ENCODE measurements at places on chromosomes 4 and X.

DNA sequence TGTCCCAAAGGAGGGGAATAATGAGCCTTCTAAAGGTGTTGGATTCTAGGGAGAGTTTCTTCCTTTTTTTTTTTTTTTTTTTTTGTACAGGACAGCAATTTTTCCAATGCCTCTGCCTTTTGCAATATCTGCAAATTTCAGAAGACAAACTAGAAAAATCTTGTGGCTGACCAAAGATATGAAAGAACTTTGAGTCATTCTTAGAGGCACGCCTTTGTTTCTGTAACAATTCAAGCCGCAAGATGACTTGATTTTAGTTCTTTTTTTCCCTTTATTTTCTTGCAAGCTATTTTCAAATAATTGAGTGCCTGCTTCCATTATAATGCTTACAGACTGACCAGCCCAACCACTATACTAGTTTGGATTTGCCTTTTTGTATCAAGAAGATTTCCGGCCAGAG, 47.6 kb upstream of the UXT start:
- DNase-seq = no peak

- DNase-seq = no peak
These were observed 193.0 kb upstream of the C1QTNF7 start for GRCh38 chr4:15234856-15235126.

- DNase-seq = no peak
These were observed 14.3 kb downstream of the TEC start for GRCh38 chr4:48255072-48255958.

DNA sequence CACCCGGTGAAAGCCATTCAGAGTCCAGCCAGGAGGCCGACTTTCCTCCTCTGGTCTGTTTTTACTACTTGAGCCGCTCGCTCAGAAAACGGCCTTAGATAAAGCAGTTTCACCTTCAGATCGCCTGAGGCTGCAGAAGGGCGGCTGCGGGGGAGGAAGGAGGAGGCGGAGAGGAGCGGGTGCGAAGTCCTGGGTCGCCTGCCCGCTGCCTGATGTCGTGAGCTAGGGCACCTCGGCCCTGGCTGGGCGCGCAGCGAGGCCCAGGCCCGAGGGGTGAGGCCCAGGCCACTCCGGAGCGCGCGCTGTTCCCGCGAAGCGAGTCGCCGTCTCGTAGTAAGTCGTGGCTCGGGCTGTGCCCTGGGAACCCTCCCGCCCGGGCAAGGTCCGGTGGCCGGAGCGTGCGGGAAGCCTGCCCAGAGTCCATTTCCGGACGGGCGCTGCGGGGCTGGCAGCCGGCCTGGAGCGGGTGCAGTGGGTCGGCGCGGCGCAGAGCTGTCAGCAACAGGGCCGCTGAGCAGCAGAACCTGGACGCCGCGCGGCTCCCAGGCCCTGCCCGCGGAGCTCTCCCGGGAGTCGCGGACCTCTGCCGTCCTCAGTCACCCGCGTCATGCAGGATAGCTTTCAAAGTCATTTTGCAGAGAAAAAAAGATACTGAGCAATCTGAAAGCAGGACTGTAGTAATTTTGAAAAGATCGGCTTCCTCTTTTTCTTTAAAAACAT, 18.6 kb downstream of the TRIM2 start:
- DNase-seq = no peak

DNA sequence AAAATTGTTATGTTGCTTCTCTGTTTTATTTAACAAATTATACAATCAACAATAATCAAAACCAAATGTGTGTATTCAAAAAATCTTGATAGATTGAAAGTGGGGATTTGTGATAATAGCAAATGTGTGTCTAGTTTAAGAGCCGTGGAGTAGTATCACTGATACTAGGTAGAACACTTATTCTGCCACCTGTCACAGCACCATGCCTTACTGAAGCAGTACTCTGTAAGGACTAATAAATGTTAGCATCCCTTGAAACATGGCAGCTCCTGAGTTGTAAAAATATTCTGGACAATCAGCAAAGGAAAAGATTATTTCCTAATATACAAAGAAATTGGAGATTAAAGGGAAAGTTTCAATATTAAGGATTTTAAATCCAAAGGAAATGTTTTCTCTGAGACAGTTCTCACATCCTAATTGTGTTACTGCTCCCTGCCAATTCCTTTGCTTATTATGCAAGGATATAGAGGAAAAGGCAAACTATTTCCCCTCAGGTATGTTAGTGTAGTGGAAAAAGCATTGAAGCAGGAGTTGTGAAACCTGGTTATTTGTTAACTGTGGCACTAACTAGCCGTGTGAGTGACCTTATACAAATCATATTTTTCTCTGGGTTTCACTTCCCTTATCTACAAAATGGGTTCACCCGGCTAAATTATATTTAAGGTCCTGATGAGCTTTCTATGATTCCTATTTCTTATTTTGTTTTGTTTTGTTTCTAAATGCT, 303.1 kb downstream of the ARHGAP24 start:
- DNase-seq = no peak

GRCh38 chr4:71830497-71831190, 46.8 kb upstream of the GC start:
- no peak for DNase-seq

GRCh38 chr4:82811838-82812341, 13.3 kb upstream of the SCD5 start:
- no peak for DNase-seq

- no peak for DNase-seq
These were observed 13.1 kb upstream of the GPM6B start for GRCh38 chrX:13829983-13830382.

GRCh38 chrX:112967903-112968302, 127.3 kb upstream of the AMOT start:
- DNase-seq = no peak

- no peak for DNase-seq
These were observed 74.3 kb downstream of the NPNT start for GRCh38 chr4:105969575-105969974.

GRCh38 chr4:54793856-54794422, 136.2 kb downstream of the KIT start:
- no peak for DNase-seq

DNA sequence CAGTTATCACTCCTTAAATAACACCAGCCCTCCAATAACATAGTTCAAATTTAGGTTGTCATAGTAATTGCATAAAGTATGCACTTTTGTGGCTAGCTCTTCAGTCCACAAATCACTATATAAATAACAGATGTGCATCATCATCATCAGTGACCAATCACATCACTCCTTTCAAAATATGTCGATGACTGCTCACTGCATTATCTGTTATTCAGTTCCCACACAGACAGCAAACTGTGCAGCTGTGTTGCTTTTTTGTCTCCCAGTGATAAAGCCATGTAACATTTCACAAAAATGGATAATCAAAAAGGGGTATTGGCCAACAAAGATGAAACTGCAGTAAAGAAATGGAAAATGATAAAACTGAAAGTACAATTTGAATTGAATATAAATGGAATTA, 205.4 kb downstream of the DCLK2 start:
- DNase-seq = no peak

- no peak for DNase-seq
These were observed at the start of gene SPATA18 for GRCh38 chr4:52051213-52051614. SPATA18 (plus strand) TSS chr4:52051304; CDS start chr4:52051705, 401 bp downstream.

DNA sequence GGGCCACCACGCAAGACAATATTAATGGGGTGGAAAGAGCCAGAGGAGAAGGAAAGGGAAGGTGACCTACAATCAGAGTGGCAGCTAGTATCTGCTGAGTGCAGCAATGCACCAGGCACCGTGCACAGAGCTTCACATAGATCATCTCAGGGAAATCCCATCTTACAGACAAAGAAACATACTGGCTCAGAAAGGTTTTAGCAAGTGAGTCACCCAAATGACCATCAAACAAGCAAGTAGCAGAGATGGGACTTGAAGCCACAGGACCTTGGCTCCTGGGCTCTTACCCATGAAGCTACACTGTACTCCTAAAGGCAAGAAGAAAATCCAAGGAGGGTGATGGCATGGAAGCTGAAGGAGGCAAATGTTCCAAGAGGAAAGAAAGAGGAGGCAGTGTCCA, 6.8 kb downstream of the ANXA5 start:
- no peak for DNase-seq

DNA sequence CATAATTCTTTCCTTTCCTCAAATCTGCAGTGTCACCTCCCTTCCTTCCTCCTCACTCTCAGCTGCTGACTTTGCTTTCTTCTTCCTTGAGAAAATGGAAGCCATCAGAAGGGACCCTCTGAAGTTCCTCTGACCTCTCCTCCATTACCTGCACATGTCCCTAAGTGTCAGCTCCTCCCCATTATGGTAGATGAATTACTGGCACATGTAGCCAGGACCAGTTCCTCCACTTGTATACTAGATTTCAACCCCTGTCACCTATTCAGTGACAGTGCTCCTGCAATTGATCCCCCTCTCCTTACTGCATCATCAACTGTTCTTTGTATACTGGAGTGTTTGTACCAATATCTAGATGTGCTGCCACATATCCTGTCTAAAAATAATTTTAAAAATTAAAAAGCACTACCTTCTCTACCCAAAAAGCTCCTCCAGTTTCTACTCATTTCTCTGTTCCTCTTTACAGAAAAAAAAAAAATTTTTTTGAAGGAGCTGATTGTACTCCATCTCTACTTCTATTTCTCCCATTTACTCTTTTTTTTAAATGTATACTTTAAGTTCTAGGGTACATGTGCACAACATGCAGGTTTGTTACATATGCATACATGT, 78.6 kb downstream of the CLCN5 start:
- no peak for DNase-seq

- DNase-seq = no peak
These were observed 1.6 kb downstream of the SEPTIN11 start for GRCh38 chr4:76950956-76951671.

DNA sequence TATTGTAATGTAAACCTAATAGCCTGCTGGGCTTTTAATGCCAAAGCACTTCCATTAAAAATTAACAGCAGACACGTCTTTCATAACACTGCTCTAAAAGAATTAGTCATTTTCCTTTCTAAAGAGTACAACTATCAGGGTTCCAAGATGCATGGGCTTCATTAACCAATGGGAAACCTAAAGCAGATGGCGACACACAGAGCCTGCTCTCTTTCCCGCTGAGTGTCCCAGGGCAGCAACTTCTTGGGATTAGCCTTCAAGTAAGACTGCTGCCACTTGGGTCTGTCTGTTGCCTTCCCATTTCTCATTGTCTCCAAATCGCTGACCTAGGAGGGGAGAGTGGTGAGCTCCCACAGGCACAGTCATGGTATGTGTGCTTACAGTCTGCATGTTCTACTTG, 14.0 kb upstream of the PHKA2 start:
- DNase-seq = no peak

DNA sequence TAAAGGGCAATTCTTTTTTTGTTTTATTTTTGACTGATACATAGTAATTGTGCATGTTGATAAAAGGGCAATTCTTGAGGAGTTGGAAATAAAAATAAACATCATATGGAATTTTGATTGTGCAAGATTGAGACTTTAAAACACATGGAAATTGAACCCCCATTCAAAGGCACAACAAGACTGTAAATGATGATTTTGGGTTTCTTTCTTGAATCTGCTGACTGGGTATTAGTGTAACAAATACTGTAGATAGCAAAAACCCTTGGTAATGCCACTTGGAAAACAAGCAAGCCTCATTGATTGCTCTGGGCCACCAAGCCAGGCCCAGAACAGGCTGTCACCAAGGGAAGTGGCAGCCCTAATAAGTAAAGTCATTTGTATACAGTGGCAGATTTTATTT, 73.0 kb upstream of the ANXA3 start:
- DNase-seq = no peak

DNA sequence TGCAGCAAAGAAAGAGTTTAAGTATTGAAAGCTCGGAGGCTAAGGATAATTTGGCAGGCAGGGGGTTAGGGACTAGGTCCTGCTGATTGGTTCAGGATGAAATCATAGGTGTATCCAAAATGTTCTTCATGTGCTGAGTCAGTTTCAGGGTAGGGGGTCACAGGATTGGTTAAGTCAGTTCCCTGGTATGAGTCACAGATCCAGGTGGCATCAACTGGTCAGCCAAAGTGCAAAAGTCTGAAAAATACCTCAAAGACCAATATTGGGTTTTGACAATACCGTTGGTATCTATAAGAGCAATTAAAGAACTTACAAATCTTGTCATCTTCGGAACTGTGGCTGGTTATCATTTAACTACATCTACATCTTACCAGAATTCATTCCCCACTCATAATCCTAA, 25.6 kb upstream of the PRDM8 start:
- DNase-seq = no peak

DNA sequence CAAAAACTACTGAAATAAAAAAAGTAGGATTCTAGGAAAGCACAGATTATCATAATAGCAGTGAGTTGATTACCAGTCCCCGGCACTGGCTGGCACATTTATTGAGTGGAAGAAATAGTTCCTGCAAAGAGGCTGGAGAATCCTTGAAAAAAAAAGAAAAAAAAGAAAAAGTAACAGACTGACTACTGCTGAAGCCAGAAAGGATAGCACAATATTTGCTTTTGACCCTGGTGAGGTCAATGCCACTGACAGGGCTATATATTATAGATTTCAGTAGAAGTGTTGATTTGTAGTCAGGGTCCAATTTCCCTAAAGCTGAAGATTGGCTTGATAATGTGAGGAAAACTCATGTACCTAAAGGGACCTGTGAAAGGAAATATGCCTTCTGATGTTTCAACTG, 64.7 kb downstream of the NDNF start:
- no peak for DNase-seq

DNA sequence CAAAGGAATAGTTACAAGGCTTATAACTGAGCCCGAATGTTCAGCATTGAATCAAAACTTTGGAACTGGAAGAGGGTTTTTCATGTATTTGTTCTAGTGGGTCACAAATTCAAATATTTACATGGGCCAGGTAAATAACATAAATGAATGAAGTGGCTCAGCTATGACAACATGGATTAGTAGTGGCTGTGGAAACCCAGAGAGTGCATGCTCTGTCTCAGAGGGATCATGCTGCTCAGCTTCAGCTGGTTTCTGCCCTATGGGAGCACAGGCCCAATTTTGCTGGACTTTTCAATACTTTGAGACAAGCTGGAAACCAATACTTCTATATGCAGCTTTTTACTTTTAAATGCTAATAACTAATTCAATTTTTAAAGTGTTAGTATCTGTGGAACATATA, 394.0 kb upstream of the TEX13C start:
- DNase-seq = no peak

DNA sequence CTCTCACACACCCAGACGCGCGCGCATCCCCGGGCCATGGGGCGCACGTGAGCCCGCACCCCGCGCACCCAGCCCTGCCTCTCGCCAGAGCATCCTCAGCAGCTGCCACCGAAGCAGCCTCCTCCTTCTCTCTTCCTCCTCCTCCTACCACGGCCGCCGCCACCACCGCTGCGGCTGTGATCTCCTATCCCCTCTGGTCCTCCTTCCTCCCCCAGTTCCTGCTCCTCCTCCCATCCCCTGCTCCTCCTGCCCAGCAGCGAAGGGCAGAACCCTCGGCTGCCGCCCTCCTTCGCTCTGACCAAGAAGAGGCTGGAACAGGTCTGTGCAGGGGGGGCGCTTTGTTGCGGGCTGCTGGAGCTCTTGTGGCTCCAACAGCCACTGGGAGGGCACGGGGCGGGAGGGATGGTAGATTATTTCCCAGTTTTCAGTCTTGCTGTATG, 148.7 kb upstream of the CHRDL1 start:
- no peak for DNase-seq
